Activated T-cell treated with anti-CD3 and anti-CD28 coated beads, Interleukin-2, amount 50 U/mL, for 4 hours (primary cell): ENCODE measurements at places on chromosomes 7 and 10.

GRCh38 chr10:95820363-95820762 lies 64.4 kb downstream of the ENTPD1 start:
- no peak for DNase-seq

- DNase-seq: no peak
Measured at GRCh38 chr10:131726967-131727366, 173.8 kb upstream of the PPP2R2D start.

DNA sequence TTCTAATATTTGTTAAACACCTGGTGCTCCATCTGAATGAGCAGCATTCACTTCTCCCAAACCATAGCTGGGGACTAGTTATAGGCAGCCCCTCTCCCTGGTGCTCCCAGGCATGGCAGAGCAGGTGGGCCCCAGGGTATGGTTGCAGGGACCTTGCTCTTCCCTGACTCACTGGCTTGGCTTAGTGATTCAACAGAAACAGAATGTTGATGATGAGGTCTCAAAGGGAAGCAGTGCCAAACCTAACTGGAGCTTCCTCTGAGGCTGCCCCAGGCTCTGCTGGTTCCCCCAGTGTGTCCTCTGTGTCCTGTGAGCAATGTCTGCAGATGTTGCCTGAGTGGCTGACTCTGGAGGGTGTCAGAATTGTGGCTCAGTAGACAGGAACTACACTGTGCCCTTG lies 3.7 kb downstream of the GPR26 start:
- no peak for DNase-seq

- DNase-seq: no peak
Measured at GRCh38 chr10:126090911-126091728, 194.8 kb downstream of the FANK1 start.

DNA sequence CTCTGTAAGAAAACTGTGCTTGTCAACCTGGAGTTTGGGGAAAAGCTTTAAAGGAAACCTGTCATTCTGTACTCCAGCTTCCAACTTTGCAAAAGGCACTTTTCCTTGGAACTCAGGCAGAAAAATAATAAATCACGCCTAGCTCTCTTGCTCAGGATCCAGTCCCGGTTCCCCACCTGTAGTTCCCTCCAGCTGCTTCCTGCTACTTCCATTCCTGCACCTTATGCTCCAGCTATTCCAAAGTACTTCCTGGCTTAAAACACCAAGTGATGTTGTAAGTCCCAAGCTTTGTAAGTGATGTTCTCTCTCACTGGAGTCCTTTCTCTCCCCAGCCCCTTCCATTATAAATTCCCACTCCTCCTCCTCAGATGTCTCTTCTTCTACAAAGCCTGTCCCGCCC lies 98.6 kb downstream of the GRM8 start:
- no peak for DNase-seq

GRCh38 chr7:66583490-66584110 lies 45.1 kb upstream of the KCTD7 start:
- no peak for DNase-seq

DNA sequence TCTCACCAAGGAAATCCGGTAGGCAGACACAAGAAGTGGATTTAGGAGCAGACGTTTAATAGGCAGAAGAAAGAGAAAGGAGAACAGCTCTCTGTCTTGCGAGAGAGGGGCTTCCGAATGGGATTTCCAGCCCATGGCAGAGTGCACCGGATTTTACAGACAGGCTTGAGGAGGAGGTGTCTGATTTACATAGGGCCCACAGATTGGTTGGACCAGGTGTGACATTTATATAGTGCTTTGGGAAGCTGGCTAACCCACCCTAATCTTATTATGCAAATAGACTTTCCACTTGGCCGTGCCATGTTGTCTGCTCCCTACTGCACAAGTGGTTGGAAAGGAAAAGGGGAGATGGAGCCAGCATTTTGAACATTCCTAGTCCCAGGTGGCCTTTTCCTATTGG lies 57.8 kb downstream of the ANKMY2 start:
- no peak for DNase-seq
